ENCODE measurements at places on chromosomes 5 and 9. TPM values are rescaled to one million over a fixed set of nuclear protein-coding genes. Genes with fewer than 3 reads are reported as not detected.

DNA sequence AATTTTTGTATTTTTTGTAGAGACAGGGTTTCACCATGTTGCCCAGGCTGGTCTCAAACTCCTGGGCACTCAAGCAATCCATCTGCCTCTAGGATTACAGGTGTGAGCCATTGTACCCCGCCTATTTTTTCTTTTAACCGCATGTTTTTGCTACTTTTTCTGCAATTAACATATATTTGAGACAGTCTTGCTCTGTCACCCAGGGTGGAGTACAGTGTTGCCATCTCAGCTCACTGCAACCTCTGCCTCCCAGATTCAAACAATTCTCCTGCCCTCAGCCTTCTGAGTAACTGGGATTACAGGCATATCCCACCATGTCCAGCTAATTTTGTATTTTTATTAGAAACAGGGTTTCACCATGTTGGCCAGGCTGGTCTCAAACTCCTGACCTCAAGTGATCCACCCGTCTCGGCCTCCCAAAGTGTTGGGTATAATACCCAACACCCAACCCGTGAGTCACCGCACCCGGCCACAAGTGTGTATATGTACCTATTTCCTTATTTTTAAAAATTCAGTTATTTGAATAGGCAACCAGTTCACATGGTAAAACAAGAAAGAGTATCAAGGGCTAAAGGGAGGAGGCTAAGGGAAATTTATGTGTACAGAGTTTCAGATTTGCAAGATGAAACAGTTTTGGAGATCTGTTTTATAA, 13.3 kb downstream of the PHAX start:
- H3K4me1 ChIP-seq: peaks cover 3% of the 10 kb centered on the region
- DNase-seq: no peak
- H3K27ac ChIP-seq: no peak overlapping the region
- H3K36me3 ChIP-seq: peaks cover 64% of the 10 kb centered on the region

DNA sequence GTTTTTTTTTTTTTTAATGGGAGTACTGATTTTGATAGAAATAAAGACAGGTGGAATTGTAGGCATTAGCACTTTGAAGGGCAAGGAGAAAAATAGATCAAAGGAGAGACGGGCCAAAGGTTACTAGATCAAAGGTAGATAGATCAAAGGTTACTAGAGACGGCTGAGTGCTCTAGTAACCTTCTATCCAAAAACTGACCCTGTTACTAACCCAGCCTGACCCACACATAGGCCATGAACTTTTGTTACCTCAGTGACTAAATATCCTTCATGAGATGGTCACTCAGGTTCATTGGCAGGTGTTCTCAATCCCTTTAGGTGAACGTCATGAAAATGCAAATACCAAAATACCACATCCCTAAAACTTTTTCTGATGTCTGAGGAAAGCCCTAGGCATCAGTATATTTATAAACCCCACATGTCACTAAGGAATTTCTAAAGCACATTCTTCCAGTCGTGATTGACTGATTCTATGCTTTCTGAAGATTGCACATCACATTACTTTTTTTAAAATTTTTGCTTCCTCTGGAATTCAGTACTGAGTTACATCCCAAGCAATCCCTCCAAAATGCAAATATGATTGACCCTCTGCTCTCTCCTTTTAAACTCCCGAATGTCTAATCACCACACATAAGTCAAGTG, 772.7 kb downstream of the BRINP1 start:
- H3K4me1 ChIP-seq: no peaks in the 10 kb centered on the region
- no peak overlapping the region for H3K27ac ChIP-seq
- no peak for DNase-seq

GRCh38 chr9:1434811-1435210, 384.7 kb downstream of the DMRT2 start:
- H3K4me3 ChIP-seq: no peak overlapping the region
- no peak for DNase-seq
- H3K27ac ChIP-seq: no peak overlapping the region

SLC34A3 gene
- total RNA-seq: not detected
